Activated CD4-positive, alpha-beta T cell treated with anti-CD3 and anti-CD28 coated beads, Interleukin-2, Interleukin-6, amounts not matched to agents 100 ng/mL and 50 ng/mL, durations not matched to agents 16 hours and 8 hours (primary cell): ENCODE measurements at places on chromosomes 5 and 9.

- no peak for DNase-seq
Observed at GRCh38 chr5:39578887-39579497, 154.2 kb upstream of the DAB2 start.

- DNase-seq = no peak
Observed at GRCh38 chr5:25006734-25007133, 362.0 kb upstream of the CDH10 start.

GRCh38 chr9:125852386-125852785 lies 105.2 kb downstream of the PBX3 start:
- no peak for DNase-seq

GRCh38 chr5:8057769-8058168 lies 188.8 kb downstream of the MTRR start:
- DNase-seq = no peak

GRCh38 chr9:115002371-115003120 lies 72.2 kb upstream of the TNFSF8 start:
- DNase-seq = no peak

DNA sequence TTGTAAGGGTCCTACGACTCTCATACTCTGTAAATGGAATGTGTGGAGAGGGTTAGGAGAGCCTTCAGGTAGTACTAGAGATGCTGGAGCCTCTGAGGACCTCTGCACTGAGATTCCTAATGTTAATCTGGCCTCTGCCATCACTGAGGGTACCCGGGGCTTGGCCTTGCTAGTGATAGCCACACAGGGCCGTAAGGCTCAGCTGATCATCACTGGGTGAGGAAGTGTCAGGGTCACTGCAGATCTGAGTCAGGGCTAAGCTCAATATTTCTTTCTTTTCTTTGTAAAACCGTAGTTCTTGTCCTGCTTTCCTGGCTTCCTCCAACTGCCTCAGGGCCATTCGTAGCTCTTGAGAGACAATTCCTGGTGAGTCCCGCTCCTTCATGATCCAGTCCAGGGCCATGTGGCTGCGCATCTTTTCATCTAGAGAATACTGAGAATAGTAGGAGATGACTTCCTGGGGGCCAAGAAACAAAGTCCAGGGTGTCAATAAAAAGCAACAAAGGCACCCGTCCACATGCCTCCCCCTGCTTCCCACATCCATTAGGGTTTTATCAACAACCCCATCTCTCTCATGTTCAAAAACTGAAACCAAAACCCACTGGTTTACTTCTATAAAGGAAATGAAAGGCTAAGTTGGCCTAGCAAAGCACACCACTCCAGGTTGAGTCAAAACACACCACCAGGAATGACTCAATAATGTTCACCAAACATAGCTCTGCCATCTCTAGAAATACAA lies 47.7 kb downstream of the LIX1 start:
- DNase-seq = peak; percentile 92

DNA sequence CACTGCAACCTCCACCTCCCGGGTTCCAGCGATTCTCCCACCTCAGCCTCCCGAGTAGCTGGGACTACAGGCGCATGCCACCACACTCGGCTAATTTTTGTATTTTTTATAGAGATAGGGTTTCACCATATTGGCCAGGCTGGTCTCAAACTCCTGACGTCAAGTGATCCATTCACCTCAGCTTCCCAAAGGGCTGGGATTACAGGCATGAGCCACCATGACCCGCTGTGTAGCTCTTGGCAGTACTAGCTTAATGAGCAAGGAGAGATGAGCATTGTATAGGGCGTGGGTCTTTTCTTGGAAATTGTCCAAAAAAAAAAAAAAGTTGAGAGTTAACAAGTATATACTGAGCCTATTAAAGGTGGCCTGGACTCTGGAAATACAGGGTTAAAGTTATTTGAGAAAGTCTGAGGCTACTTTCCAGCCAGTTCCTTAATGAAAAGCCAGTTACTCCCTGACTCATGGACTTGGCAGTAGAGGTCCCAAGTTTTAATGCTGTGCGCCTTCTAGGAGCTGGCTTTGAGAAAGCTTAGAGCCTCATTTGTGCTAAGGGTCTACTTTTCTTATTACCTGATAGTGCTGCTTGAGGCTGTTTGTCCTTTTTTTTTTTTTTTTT lies 4.2 kb upstream of the FGF18 start:
- DNase-seq = no peak

DNA sequence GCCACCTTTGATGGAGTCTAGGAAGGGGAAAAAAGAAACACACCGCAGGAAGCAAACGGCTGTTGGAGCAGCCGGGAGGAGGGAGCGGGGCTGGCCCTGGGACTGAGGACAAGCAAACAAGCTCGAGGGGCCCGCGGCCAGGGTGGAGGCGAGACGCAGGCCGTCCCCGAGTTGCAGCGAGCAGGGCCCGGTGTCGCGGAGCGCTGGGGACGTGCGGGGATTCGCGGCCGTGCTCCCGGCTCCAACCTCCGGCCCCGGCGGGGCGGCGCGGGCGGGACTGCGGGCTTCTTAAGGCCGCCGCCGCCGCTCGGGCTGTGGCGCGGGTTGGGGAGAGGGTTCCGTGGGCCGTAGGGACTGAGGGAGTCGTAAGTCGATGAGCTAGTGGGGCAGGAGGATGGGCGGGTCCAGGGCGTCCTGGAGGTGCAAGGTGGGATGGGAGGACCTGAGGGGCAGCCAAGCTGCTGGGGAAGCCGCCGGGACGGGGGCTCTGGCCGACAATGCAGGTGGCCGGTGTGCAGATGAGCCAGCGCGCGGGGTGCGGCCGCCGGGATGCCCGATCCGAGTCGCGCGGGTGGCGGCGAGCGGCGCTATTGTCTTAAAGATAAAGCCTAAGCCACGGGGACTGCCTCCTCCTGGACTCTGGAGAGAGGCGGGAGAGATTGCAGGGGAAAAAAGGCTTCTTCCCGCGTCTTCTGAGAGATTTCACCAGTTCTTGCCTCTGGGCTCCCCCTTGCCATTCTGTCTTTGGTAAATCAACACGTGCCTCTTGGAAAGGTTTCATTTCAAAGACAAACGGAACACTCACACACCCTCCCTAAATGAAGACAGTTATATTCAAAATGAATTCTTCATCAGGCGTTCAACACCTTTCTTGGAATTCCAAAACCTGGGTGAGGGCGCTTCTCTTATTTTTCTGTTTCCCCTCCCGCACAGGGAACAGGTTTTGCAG lies 1.6 kb upstream of the HAPLN1 start:
- peak; percentile 20 for DNase-seq
